ENCODE measurements at places on chromosomes 3 and 15.

DNA sequence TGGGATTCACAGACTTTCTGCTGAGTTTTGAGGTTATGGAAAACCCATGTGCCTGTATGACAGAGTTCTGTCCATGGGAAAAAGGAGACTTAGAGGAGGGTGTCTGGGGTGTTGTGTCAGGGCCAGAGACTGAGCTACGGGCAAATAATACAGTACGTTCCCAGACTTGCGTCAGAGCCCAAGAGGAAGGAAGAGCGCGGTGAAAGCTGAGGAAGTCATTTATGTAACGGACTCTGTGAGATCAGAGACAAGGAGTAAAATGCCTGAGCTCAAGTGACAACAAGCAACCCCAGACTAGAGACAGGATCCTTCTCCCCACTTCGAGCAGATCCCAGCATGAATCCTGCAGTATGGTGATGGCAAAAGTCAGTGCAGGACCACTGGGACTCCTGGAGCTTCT lies 368.6 kb upstream of the MCTP2 start:
- DNase-seq, result no peak

- DNase-seq, result no peak
These were observed 67.7 kb upstream of the OXTR start for GRCh38 chr3:8837162-8837561.

DNA sequence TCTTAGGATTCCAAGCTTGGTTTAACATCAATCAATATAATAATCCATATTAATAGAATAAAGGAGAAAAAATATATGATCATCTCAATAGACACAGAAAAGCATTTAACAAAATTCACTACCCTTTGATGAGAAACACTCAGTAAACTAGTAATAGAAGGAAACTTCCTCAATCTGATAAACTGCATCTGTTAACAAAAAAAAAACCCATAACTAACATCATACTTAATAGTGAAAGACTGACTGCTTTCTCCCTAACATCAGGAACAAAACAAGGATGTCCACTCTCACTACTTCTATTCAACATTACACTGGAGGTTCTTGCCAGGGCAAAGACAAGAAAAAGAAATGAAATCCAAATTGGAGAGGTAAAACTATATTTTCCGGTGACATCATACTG lies 30.5 kb downstream of the LRRK1 start:
- no peak for DNase-seq

DNA sequence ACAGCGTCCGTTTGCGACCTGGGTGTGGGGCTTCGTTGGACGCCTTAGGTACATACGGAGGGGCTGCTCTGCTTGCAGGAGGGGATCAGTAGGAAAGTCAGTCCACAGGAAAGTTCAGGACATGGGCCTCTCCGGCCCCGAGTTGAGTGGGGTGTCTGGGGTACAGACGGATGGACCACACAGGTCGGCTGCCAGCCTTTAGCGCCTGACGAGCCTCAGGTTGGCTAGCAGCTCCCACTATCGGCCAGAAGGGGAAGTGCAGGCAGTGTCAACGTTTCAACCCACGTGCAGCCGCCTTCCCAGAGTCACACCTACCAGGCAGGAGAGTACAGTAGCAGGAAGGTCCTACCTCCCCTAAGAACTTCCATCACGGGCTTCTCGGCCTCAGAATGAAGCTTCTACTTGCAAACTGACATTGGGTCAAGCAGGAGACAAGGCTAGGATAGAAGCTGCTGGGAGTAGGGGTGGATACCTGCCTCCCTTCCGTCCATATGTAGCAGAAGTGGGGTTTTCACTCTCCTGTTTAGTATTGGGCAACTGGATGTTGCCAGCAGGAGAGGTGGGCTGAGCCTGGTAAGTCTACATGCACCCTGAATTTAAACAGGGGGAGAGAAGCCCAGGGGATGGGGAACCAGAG lies 1.8 kb upstream of the SCN5A start:
- DNase-seq, result peak; percentile 71

All from activated T-cell treated with anti-CD3 and anti-CD28 coated beads, Interleukin-2, amount 50 U/mL, for 72 hours (primary cell).